ENCODE measurements at places on chromosomes 1 and 21.

- no peak overlapping the region for H3K27ac ChIP-seq
- no peak for DNase-seq
- no peaks in the 10 kb centered on the region for H3K27me3 ChIP-seq
- no peak overlapping the region for H3K4me3 ChIP-seq
- no peaks in the 10 kb centered on the region for H3K4me1 ChIP-seq
Measured at GRCh38 chr1:3945222-3945621, 45.1 kb upstream of the C1orf174 start.

DNA sequence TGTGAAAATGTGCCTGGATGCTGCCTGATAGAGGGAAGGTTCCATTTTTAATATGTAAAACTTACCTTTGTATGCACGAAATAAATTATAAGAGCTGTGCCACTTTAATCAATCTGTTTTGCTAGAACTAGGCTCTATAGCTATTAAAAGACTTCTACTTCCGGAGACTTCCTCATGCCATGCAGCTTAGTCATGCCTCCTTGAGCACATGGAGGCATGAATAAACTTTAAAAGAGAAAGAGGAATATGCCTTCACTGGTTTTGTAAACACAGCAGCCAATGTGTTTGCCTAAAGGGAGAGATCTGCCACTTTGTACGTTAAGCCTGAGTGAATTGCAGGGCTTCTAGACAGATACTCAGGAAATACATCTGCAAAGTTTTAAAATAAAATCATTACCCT is 604.6 kb downstream of the LRRIQ3 start:
- no peak overlapping the region for H3K4me3 ChIP-seq
- H3K36me3 ChIP-seq = no peaks in the 10 kb centered on the region
- H3K27me3 ChIP-seq = no peaks in the 10 kb centered on the region
- peak; percentile 49 for DNase-seq

- DNase-seq = no peak
- no peaks in the 10 kb centered on the region for H3K36me3 ChIP-seq
- H3K27ac ChIP-seq = no peak overlapping the region
- H3K27me3 ChIP-seq = peaks cover 30% of the 10 kb centered on the region
Measured at GRCh38 chr21:28106370-28106890, 886.2 kb downstream of the LTN1 start.

- H3K27ac ChIP-seq = no peak overlapping the region
- H3K4me3 ChIP-seq = no peak overlapping the region
- H3K36me3 ChIP-seq = no peaks in the 10 kb centered on the region
- H3K4me1 ChIP-seq = peaks cover 5% of the 10 kb centered on the region
- no peak for DNase-seq
Measured at GRCh38 chr1:198622001-198622400, 16.8 kb upstream of the PTPRC start.

- H3K27me3 ChIP-seq = peaks cover 26% of the 10 kb centered on the region
- no peak overlapping the region for H3K27ac ChIP-seq
- H3K4me1 ChIP-seq = no peaks in the 10 kb centered on the region
- H3K36me3 ChIP-seq = no peaks in the 10 kb centered on the region
- DNase-seq = no peak
Measured at GRCh38 chr1:160032165-160032820, 503 bp upstream of the PIGM start.

DNA sequence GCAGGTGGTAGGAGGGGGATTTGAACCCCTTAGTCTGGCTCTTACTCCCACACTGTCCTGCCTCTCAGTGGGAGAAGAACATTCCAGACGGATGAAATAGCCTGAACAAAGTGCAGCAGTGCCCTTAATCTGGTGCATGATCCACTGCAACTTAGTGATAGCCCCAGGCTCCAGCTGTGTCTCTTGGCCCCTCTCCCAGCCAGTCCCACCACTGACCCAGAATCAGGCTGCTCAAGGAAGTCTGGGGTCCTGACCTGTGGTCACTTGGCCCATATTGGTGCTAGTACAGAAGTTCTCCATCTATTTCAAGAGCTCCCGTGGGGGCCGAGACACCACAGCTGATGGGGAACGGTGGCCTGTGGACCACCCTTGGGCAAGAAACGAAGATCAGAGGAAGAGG is 255.0 kb downstream of the KAZN start:
- H3K4me3 ChIP-seq = no peak overlapping the region
- DNase-seq = no peak
- no peaks in the 10 kb centered on the region for H3K27me3 ChIP-seq
- no peak overlapping the region for H3K27ac ChIP-seq
